GM23338 (cell line): ENCODE measurements at places on chromosomes 3 and 15. TPM values are rescaled to one million over a fixed set of nuclear protein-coding genes. Genes with fewer than 3 reads are reported as not detected.

- no peak for DNase-seq
- H3K27ac ChIP-seq: no peak overlapping the region
- no peaks in the 10 kb centered on the region for H3K36me3 ChIP-seq
- no peaks in the 10 kb centered on the region for H3K27me3 ChIP-seq
These were observed 40.7 kb upstream of the RSL24D1 start for GRCh38 chr15:55237219-55238130.

GRCh38 chr3:45807133-45807532 is 10.8 kb upstream of the SLC6A20 start:
- H3K4me3 ChIP-seq: no peak overlapping the region
- H3K27me3 ChIP-seq: no peaks in the 10 kb centered on the region
- H3K27ac ChIP-seq: no peak overlapping the region
- no peaks in the 10 kb centered on the region for H3K4me1 ChIP-seq

The DLEC1 gene
- total RNA-seq: 0.19 and 0.31 TPM in 2 replicates

The DYNLT2B gene
- 7.7 and 11.3 TPM in 2 replicates for total RNA-seq

- H3K27ac ChIP-seq: no peak overlapping the region
- no peak for DNase-seq
- H3K4me3 ChIP-seq: no peak overlapping the region
These were observed 95.8 kb downstream of the P3H2 start for GRCh38 chr3:190024912-190025311.

DNA sequence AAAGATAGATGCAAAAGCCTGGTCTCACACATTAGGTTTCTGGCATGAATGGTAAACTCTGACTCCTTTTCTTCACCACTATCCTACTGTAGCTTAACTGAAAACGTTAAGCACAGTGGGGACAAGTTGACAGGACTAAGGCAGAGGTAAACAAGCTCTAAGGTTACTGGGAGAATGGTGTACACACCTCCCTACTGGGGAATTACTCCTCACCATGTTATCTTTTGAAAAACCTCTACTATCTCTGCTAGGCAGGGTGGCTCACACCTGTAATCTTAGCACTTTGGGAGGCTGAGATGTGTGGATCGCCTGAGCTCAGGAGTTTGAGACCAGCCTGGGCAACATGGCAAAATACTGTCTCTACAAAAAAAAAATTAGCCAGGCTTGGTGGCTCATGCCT is 29.1 kb downstream of the IP6K1 start:
- DNase-seq: no peak
- no peak overlapping the region for H3K4me3 ChIP-seq
- H3K27me3 ChIP-seq: no peaks in the 10 kb centered on the region
- H3K4me1 ChIP-seq: no peaks in the 10 kb centered on the region

- 0 out of 2 replicates have a peak overlapping the region, but pooled peaks have one; percentile 39 for H3K27ac ChIP-seq
- no peaks in the 10 kb centered on the region for H3K27me3 ChIP-seq
- DNase-seq: no peak
- H3K36me3 ChIP-seq: no peaks in the 10 kb centered on the region
These were observed 28.7 kb downstream of the WWTR1 start for GRCh38 chr3:149628957-149629670.

DNA sequence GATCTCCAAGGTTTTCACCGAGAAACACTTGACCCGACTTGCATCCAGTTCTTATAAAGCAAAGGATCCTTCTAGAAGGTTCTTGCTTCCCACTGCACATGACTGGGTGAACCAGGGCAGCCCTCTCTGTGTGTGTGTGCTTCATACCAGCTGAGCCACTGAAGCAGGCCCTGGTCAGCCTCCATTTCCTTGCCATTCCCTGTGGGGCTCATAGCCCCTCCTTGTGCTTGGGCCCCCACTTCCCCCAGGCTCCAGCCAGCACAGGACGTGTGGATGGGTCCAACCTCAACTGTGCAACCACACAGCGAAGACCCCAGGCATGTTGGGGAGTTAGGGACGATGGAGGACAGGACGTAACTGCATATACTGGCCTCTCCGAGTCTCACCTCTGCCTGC is 15.5 kb downstream of the KLF15 start:
- no peaks in the 10 kb centered on the region for H3K36me3 ChIP-seq
- DNase-seq: no peak
- H3K27me3 ChIP-seq: no peaks in the 10 kb centered on the region
- H3K27ac ChIP-seq: no peak overlapping the region
- no peaks in the 10 kb centered on the region for H3K4me1 ChIP-seq

GRCh38 chr3:24680214-24680967 is 185.7 kb upstream of the THRB start:
- no peaks in the 10 kb centered on the region for H3K27me3 ChIP-seq
- H3K4me3 ChIP-seq: no peak overlapping the region
- no peaks in the 10 kb centered on the region for H3K36me3 ChIP-seq
- DNase-seq: peak; percentile 87
- peaks cover 11% of the 10 kb centered on the region for H3K4me1 ChIP-seq

DNA sequence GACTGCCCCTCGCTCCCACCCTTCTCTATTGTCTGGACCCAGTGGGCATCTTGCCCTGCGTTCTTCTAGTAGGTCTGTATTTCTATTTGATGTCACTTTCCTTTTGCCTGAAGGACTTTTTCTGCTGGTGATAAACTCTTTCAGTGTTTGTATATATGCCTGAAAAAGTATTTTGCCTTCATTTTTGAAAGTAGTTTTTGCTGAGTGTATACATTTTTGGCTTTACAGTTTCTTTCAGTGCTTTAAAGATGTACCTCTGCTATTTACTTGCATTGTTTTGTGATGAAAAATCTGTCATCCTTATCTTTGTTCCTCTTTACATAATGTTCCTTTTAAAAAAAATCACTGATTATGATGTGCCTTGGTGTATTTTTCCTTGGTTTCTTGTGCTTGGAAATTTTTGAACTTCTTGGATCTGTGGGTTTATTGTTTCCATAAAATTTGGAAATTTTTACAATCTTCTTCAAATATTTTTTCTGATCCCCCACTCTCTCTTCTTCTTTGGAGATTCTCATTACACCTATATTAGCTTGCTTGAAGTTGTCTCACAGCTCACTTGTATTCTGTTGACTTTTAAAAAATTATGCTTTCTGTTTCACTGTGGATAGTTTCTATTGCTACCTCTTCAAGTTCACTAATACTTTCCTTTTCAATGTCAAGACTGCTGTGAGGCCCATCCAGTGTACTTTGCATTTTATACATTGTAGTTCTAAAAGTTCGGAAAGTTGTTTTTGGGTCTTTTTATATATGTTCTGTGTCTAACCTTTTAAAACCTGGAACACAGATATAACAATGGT is 67.8 kb downstream of the RGMA start:
- DNase-seq: no peak
- no peak overlapping the region for H3K4me3 ChIP-seq
- no peaks in the 10 kb centered on the region for H3K4me1 ChIP-seq
- H3K27ac ChIP-seq: no peak overlapping the region

DNA sequence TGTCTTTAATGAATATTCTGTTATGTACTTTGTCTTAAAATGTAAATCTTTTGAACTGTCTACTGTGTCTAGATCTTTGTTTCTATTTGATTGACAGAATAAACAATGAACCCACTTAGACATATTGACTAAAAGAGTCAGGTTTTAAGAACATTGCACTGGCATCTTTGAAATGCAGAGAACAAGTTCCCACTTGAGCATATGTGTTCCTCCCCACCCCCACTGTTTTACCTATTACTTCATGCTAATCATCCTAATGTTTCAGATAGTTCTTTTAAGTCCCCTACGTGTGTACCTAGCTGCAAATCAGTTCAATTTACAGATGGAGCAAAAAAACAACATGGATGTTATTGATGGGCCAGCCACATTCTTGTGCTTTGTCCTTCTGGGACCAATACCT is 11.7 kb upstream of the TCF12 start:
- no peak overlapping the region for H3K27ac ChIP-seq
- no peak for DNase-seq
- no peaks in the 10 kb centered on the region; the same call in 1 of the 2 replicates for H3K4me1 ChIP-seq
- no peak overlapping the region for H3K4me3 ChIP-seq

The RFT1 gene
- total RNA-seq: 13.3 and 15.3 TPM in 2 replicates

The PPP1R14D gene
- total RNA-seq: not detected in 2 replicates

The LRTM1 gene
- total RNA-seq: not detected in 2 replicates

DNA sequence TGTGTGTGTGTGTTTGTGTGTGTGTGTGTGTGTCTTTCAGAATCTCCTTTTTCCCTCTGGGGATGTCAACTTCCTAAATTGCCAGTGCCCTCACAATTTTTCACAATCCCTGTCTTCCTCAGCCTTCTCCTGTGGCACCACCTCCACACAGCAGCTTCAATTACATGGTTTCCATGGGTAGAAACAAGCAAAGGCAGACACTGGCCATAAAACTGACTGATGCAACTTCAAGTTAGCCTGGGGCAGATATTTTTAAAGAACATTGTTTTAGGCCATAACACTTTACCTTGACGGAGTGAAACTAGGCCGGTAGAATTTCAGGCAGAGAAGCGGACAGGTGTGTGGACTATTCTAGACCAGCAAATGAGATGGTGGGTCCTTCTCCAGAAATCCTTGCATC is 405.8 kb upstream of the SUCLG2 start:
- no peaks in the 10 kb centered on the region for H3K36me3 ChIP-seq
- DNase-seq: no peak
- H3K27ac ChIP-seq: no peak overlapping the region
- H3K4me1 ChIP-seq: no peaks in the 10 kb centered on the region
- H3K4me3 ChIP-seq: no peak overlapping the region
